ENCODE measurements at places on chromosomes 11 and 22. TPM values are rescaled to one million over a fixed set of nuclear protein-coding genes. Genes with fewer than 3 reads are reported as not detected.

BRSK2 gene
- total RNA-seq: 0.30 TPM

CRYBA4 gene
- total RNA-seq: not detected

LRRC56 gene
- total RNA-seq: 2.4 TPM

MS4A4A gene
- total RNA-seq: 4.8 TPM

OR4C46 gene
- total RNA-seq: not detected

ZW10 gene
- total RNA-seq: 22.7 TPM

KRTAP5-10 gene
- total RNA-seq: 3.9 TPM

NUDT8 gene
- total RNA-seq: 48.8 TPM

ADAMTS8 gene
- total RNA-seq: 0.72 TPM

C1QTNF5 gene
- 5.7 TPM for total RNA-seq

TSPAN32 gene
- total RNA-seq: 4.3 TPM

FAM227A gene
- total RNA-seq: 2.3 TPM

CASP5 gene
- not detected for total RNA-seq

RASL10A gene
- total RNA-seq: 1.2 TPM

PPP2R5B gene
- total RNA-seq: 28.6 TPM

MUC5AC gene
- total RNA-seq: not detected

CDC42BPG gene
- total RNA-seq: 42.2 TPM

BTG4 gene
- total RNA-seq: not detected

ANKK1 gene
- 5.1 TPM for total RNA-seq

SIDT2 gene
- 52.6 TPM for total RNA-seq

OR52E2 gene
- not detected for total RNA-seq

APOL5 gene
- total RNA-seq: not detected

DCHS1 gene
- 4.5 TPM for total RNA-seq

METTL15 gene
- 10.2 TPM for total RNA-seq

MRGPRX1 gene
- not detected for total RNA-seq

KRTAP5-7 gene
- 3.0 TPM for total RNA-seq

OR2D2 gene
- not detected for total RNA-seq

GLB1L3 gene
- 5.8 TPM for total RNA-seq

OR52N4 gene
- total RNA-seq: not detected

WNT11 gene
- 7.8 TPM for total RNA-seq

CNGA4 gene
- total RNA-seq: not detected

RASGRP2 gene
- total RNA-seq: 0.64 TPM

EIF3D gene
- total RNA-seq: 409 TPM

CCDC157 gene
- total RNA-seq: 3.5 TPM

CST6 gene
- total RNA-seq: 765 TPM

CRYBB3 gene
- total RNA-seq: not detected

FADD gene
- 29.3 TPM for total RNA-seq

IGLL1 gene
- total RNA-seq: not detected

OVCH2 gene
- total RNA-seq: 8.6 TPM

SOX6 gene
- total RNA-seq: 24.6 TPM

FAM118A gene
- 22.7 TPM for total RNA-seq
